NCI-H345 (cell line): ENCODE measurements at places on chromosomes 12 and 14.
A peak's percentile ranks its signal among the peaks of the same experiment; 100 is the strongest.

- DNase-seq: no peak
These were observed 203.4 kb downstream of the KIF26A start for GRCh38 chr14:104341532-104342434.

DNA sequence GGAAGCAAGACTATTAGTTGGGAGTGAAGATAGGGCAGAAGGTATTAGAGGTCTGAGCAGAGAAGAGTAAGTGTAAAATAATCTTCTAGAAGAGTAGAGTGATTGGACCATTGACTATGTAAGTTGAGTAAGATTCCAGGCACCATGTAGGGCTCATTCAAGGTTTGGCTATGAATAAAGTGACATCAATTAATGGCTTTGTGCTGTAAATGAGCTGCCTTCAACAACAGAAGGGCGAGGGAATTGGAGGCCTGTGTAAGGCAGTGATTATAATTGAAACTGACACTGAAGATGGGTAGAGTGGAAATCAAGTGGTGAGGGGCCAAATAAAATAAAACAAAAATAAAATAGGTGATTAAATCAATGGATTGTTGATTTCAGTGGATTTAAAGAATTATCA lies 26.4 kb downstream of the PTPRQ start:
- DNase-seq: no peak

DNA sequence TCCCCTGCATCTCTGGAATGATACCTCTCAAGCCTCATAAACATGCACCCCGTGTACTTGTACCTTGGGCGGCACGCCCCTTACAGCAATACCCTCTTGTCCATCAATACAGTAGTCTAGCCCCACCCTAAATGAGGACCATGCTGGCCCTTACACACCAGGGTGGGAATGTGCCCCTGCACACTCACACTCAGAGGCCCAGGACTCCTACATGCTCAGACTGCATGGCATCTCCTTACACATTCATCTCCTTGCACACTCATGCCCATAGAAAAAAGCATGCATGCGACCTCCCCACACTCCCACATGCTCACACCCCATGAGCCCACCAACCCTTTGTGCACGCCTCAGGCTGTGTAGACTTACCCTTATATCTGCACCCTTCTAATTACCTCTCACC lies 22.0 kb downstream of the ITGA7 start:
- DNase-seq: no peak

- DNase-seq: no peak
These were observed 13.5 kb upstream of the MYH6 start for GRCh38 chr14:23421594-23421993.

GRCh38 chr12:127263621-127264020 lies 1003.3 kb upstream of the TMEM132C start:
- no peak for DNase-seq

DNA sequence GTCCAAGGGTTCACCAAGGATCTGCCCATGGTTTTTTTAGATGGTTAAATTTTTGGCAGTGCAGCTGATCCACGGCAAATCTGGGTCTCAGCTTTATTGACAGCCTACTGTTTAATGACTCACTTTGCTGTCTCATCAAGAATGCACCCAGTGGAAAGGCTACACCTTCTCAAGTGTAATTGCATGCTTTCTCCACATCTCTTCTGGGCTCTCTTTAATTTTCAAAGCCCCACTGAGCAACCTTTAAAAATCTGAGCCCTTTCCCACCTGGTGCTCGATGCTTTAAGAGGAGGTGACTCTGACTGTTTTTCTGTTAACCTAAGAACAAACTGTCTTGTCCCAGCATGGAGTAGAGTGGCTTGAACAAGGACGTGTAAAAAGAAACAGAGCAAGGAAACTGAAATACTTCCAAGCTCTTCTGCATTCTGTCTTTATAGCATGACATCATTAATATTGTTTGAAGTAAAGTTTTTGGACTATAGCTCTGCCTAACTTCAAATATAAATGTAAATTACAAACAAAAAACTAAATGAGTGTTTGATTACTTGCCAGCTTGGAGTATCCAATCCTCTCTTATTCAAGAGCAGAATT lies 214.2 kb upstream of the KRR1 start:
- DNase-seq: peak; percentile 28

DNA sequence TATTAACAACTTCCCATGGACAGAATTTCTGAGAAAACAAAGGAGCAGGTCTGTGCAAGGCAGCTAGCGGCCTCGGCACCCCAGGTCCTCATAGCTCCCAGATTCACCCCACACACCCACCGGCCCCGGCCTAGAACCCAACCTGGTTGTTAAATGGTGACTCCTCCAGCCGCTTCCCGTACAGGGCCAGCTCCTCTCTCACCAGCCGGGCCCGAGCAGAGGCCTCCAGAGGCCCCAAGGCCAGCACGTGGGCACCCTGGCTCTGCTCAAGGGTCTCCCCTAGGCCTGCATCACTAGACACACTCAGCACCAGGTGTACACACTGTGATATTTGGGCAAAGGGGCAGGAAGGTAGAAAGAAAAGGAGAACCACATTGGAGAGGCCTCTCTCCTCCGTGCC lies 30.3 kb downstream of the TEP1 start:
- DNase-seq: no peak

GRCh38 chr12:57887631-57888408 lies 41.3 kb upstream of the CTDSP2 start:
- peak; percentile 42 for DNase-seq

DNA sequence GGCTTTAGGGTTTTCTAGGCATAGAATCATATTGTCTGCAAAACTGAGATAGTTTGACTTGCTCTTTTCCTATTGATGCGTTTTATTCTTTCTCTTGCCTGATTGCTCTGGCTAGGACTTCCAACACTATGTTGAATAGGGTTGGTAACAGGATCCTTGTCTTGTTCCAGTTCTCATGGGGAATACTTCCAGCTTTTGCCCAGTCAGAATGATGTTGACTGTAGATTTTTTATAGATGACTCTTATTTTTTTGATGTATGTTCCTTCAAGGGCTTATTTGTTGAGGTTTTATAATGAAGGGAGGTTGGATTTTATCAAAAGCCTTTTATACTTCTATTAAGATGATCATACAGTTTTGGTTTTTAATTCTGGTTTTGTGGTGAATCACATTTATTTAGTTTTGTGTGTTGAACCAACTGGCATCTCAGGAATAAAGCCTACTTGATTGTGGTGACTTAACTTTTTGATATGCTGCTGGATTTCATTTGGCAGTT lies 478.2 kb downstream of the TMEM117 start:
- DNase-seq: no peak

DNA sequence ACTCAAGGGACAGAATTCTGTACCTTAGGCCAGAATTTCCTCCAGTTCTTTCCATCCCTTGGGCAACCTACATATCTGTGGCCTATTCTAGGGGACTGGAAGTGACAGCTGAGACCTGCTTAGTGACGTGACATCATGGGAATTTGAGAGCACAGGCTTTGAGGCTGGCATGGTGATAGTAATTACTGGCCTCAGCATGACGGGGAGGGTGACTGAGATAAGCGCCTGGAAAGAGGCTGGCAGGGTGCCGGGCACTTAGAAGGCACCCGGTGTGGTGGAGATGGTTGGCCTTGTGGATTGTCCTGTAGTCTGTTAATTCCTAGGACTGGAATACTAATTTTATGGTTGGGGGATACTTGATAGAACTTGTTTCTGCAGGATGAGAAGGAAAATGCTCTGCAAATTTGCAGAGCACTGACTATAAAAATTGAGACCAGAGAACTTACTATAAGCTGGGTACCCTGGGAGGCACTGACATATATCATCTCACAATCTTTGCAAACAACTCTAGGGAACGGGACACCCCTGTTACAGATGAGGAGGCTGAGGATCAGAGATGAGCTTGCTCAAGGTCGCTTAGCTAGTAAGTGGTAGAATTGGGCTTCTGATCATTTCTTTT lies 42.2 kb upstream of the TBX3 start:
- DNase-seq: no peak

- no peak for DNase-seq
These were observed 2.8 kb upstream of the STRAP start for GRCh38 chr12:15879413-15879812.

- DNase-seq: no peak
These were observed 51.3 kb downstream of the WASHC4 start for GRCh38 chr12:105158876-105159275.

DNA sequence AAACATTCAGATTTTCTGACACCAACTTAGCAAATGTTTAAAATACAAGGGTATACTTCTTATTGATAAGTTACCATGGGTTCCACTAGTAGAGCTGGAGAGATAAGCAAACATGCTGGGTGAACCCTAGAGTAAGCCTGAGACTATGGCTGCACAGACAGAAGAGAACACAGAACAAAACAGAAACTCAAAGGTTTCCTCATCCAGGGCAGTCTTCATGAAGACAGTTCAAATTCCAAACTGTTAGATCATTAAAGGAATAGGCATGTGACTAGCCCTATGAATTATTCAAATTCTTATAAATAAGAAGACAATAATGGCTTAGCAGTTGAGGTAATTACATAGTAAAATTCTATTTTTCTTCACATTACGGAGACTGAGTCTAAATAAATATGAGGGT lies 28.1 kb downstream of the BTBD7 start:
- no peak for DNase-seq

DNA sequence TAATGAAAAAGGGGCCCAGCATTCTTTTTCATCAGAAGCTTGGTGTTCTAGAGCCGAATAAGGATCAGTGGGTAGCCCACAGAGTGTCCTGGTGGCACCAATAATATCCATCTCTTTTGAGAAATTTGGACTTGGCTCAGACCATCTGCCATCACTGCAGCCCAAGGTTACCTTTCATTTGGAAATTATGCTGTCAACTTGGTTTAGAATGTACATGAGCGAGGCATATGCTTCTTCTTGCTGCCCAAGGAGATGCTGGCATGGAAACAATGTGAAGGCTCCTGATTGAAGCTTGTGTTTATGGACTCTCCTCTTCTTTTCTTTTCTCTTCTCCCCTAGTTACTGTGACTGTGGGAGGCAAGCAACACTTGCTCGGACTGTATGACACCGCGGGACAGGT lies 50.0 kb downstream of the GPHB5 start:
- DNase-seq: no peak

DNA sequence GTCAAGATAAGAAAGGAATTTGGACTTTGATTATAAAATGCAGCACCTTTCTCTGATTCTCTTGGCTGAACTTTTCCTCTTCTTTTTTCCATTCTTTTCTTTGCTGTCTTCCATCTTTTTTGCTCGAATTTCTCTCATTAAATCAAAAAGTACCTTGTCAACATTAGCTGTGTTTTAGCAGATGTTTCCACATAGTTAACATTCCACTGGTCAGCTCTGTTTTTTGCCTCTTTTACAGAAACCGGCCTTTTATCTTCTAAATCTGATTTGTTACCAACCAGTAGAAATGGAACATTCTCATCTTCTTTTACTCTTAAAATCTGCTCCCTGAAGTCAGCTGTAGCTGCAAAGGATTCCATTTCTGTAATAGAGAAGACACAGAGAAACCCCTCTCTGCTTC lies 71.1 kb upstream of the SYT1 start:
- no peak for DNase-seq

- DNase-seq: no peak
These were observed 817 bp upstream of the IPO8 start for GRCh38 chr12:30696486-30696885.

- DNase-seq: no peak
These were observed 8.9 kb downstream of the ISCA2 start for GRCh38 chr14:74502236-74503019.

DNA sequence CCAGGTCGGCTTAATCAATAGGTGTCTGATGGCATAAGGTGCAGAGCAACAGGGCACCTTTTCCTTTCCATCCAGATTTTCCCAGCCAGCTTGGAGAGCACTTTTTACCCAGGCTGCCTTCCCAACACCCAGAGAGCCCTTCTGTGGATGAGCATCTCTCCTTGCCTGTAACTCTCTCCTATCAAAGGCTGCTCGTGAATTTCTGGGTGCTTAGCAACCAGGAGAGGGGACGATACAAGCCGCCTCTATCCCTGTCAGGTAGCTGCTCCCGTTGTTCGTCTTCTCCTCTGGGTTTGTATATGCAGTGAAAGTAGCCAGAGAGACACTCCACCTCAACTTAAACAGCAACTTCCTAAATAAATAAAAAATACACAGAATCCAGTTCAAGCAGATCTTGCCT lies 124.2 kb downstream of the CACNA1C start:
- no peak for DNase-seq

DNA sequence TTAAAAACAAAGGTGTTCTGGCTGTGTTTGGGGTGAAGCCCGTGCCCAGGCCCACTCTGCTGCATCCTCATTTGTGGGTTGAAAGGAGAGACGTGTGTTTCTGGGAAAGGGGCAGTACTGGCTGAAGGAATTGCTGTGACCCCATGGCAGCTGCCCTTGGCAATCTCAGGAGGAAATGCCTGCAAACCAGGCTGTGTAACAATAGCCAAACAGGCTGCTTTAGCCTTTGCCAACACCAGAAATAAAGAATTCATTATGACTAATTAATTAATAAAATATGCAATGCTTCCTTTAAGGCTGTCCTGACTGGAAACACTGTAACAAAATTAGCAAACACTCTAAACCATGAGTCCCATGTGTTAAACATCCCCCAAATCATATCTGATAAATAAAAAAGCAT lies 53.0 kb upstream of the KRR1 start:
- DNase-seq: no peak

- DNase-seq: no peak
These were observed 270.9 kb upstream of the FKBP4 start for GRCh38 chr12:2523844-2524243.

DNA sequence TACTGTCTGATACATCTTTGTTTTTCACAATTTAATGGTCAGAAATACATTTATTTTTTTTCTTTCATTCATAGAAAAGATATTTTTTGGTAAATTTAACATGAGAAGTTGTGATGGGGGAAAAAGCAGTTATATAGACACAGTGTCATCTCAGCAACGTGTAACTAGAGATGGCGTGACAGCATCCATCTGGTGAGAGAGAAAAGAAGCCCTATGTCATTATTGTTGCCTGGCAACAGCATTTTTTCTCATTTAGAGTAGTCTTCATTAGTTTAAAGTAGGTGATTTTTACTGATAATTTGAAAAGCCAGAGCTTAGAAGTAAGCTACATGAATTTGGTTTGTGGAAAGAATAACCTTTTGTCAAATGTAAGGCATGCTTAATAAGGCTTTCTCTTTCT lies 128.6 kb downstream of the ACSS3 start:
- DNase-seq: peak; percentile 68

DNA sequence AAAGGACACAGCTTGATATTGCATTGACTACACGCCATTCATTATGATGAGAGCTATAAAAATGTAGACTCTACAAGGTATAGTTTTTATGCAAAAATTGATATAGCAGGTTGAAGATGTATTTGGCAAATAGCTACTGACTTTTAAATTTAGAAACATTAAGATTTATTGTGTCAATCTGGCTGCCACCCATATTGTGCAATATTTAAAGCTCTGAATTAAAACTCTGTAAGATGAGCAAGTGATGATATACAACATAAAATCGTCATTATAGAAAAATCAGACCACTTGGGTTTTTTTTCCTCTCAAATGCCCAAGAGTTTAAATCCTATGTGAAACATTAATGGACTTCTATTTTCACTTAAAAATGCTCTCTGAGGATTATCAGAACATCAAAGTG lies 36.8 kb upstream of the E2F7 start:
- no peak for DNase-seq

- DNase-seq: no peak
These were observed 302.1 kb downstream of the RMST start for GRCh38 chr12:97764700-97765099.
